ENCODE measurements at places on chromosomes 6 and 20.

DNA sequence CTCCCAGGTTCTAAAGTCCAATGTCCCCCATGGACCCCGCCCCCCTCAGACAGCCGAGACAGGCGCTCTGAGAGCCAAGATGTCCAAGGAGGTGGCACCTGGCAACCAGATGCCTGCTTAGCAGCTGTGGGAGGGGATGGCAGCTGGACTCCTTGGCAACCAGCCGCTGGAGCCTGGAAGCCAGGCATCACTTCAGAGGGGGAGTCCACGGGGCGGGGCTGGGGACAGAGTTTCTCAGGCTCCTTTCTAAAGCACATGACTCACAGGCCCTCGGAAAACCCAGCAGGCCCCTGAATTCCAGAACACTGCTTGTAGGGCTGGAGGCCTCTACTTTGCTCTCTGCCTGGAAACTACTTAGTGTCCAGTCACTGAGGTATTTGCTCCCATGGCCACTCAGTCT lies 51.5 kb downstream of the PREX1 start:
- DNase-seq: no peak

GRCh38 chr20:48689388-48689787 lies 138.4 kb downstream of the PREX1 start:
- DNase-seq: no peak

- DNase-seq: no peak
Measured at GRCh38 chr6:79494841-79495240, 42.4 kb downstream of the LCA5 start.

DNA sequence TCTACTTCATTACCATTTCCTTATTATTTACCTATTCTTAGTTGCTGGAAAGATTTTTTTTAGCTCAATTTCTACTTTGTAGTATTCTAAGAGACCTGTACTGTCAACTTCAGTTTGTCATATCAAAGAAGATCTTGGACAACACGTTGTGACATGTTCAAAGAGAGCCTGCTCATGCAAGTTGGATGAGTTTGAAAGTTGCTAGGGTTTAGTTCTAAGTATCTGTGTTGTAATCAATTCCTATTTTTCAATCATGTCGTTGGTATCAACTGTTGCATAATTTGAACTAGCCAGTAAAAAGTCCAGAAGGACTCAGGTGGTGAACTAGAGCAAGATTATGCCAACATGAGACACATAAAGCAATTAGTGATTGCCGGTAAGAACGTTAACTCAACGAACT lies 30.2 kb downstream of the PKIB start:
- no peak for DNase-seq

- no peak for DNase-seq
Measured at GRCh38 chr6:56752009-56752408, 109.3 kb upstream of the DST start.

- no peak for DNase-seq
Measured at GRCh38 chr20:59866338-59866737, 67.1 kb downstream of the SYCP2 start.

GRCh38 chr6:144215402-144215931 lies 65.2 kb downstream of the STX11 start:
- peak; percentile 33 for DNase-seq

GRCh38 chr6:1860756-1861348 lies 251.1 kb downstream of the FOXC1 start:
- DNase-seq: no peak

DNA sequence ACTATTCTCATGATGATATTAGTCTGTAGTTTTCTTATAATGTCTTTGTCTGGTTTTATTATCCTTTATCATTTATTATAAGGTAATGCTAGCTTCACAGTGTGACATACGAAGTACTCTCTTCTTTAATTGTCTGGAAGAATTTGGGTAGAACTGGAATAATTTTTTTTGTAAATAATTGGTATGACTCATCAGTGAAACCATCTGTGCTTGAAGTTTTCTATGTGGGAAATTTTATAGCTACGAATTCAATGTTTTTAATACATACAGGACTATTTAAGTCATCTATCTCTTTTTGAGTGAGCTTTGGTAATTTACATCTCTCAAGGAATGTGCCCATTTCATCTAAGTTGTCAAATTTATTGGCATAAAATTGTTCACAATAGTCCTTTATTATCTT lies 86.3 kb downstream of the SOD2 start:
- no peak for DNase-seq

- no peak for DNase-seq
Measured at GRCh38 chr6:18962361-18962905, 575.3 kb downstream of the RNF144B start.

GRCh38 chr6:71481801-71482200 lies 193.2 kb downstream of the OGFRL1 start:
- DNase-seq: no peak

- no peak for DNase-seq
Measured at GRCh38 chr20:7540923-7541322, 399.3 kb downstream of the HAO1 start.

DNA sequence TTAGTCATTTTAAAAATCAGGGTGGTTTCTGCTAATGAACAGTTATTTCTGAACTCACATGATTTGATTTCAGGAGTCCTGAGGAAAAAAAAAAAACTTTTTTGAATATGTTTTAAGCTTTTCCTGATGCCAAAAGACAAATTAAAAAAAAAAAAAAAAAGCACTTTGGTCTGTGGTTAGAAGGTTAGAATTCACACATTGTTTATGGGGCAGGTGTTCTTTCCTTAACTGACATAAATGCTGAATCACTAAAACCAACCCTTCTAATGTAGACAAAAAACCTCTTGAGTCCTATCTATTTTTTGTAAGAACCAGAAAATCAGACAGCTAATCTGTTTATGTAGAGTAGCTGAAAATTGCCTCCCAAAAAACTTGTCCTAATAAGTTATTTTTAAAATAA lies 20.4 kb downstream of the THEMIS start:
- no peak for DNase-seq

DNA sequence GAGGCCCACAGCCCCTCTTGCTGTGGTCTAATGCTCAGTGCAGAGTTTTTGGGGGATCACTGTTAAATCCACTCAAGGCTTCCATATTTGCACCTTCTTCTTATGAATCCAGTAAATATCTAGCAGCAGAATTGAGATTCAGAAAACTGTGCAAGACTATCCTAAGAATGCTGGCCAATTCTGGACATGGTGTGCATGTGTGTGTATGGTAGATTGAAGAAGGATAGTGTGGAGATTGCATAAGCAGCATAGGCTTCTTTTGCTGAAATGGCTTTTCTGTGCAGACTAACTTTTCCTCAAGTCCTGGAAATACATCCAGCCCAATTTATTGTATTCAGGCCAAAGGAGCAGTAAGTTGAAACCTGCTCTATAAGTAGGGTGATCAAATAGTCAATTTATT lies 39.7 kb downstream of the FBXO9 start:
- DNase-seq: no peak

- DNase-seq: no peak
Measured at GRCh38 chr20:22887796-22888195, 147.3 kb upstream of the SSTR4 start.

DNA sequence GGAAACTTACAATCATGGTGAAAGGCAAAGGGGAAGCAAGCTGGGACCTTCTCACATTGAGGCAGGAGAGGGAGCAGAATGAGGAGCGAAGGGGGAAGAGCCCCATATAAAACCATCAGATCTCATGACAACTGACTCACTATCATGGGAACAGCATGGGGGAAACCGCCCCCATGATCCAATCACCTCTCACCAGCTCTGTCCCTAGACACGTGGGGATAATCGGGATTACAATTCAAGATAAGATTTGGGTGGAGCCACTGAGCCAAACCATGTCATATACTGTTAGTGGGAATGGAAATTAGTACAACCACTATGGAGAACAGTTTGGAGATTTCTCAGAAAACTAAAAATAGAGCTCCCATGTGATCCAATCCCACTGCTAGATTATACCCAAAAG lies 163.7 kb downstream of the MANEA start:
- no peak for DNase-seq

GRCh38 chr20:49032455-49032854 lies 13.7 kb upstream of the CSE1L start:
- no peak for DNase-seq

Measured in OCI-LY7 (cell line).